GM12865 (cell line): ENCODE measurements at places on chromosomes 3 and 15.
A peak's percentile ranks its signal among the peaks of the same experiment; 100 is the strongest.

- DNase-seq: no peak
Measured at GRCh38 chr3:71542521-71543370, 40.8 kb downstream of the FOXP1 start.

DNA sequence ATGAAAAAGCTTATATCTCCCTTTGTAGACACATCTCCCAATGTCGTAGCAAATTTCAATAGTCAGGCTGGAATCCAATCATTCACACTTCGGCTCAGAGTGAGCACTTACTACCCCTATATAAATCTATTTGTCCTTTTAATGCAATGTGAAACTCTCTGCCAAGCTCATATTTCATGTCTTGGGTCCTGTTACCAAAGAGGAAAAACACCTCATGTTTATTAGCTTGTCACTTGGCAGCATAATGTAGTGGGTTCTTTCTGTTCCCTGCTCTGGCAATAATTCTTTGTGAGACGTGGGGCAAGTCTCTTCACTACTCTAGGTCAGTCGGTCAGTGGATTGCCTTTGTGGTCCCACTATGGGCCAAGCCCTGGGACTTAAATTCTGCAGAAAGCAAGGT is 107.1 kb downstream of the SRGAP3 start:
- no peak for DNase-seq

DNA sequence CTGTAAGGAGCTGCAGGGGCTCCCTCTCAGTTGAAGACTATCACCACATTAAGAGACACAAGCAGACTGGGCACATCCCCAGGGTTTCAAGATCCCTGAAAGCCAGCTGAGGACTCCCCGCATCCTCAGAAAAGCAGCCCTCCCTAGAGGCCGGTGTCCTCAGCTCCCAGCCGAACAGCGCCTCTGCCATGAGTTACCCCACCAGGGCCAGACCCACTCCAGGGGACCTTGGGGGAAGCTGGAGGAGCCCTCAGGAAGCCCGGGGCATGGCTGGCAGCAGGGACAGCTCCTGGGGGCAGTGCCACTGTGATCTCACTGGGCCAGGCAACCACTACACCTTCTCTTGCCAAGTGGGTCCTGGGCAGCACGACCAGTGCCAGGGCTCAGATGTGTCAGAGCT is 8.1 kb downstream of the KLF15 start:
- no peak for DNase-seq

GRCh38 chr3:30964612-30965011 is 70.2 kb upstream of the GADL1 start:
- peak; percentile 72 for DNase-seq

DNA sequence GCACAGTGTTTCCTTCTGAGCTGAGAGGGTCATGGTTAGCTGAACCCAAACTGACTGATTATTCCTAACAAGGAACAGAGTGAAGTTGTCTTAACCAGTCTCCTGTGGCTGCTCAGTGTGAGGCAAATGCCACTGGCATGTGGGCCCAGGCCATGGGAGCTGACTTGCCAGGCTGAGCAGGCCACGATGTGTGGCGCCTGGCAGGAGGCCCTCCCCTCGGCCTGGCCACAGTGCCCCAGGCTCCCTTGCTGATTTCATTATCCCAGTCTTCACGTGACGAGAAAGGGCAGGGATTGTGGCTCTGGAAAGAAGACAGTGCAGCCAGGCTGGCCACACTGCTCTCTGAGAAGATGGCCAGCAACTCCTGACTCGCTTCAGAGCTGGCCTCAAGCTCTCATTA is 58.8 kb downstream of the SLCO2A1 start:
- DNase-seq: no peak

GRCh38 chr3:14698601-14699244 is 23.8 kb downstream of the C3orf20 start:
- peak; percentile 25 for DNase-seq

GRCh38 chr3:180979961-180980360 is 9.6 kb downstream of the DNAJC19 start:
- DNase-seq: no peak

DNA sequence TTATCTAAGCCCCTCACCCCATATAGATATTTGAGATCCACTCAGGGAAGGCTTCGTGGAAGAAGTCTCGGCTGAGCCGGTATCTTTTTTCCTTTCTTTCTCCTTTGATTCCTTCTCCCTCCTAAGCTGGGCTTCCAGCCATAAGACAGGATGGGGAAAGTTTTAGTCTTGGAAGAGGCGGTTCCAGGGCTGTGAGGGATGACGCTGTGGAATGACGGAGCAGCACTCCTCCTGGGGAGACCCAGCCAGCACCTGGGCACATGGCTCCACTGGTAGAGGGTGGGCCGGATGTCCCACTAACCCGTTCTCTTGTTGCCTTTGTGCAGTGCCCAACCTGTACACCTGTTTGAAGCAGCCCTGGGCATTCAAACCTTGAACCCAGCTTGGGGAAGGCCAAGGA is 43.2 kb upstream of the FAM107A start:
- DNase-seq: no peak

- no peak for DNase-seq
Measured at GRCh38 chr3:189794518-189794917, 163.3 kb downstream of the TP63 start.

DNA sequence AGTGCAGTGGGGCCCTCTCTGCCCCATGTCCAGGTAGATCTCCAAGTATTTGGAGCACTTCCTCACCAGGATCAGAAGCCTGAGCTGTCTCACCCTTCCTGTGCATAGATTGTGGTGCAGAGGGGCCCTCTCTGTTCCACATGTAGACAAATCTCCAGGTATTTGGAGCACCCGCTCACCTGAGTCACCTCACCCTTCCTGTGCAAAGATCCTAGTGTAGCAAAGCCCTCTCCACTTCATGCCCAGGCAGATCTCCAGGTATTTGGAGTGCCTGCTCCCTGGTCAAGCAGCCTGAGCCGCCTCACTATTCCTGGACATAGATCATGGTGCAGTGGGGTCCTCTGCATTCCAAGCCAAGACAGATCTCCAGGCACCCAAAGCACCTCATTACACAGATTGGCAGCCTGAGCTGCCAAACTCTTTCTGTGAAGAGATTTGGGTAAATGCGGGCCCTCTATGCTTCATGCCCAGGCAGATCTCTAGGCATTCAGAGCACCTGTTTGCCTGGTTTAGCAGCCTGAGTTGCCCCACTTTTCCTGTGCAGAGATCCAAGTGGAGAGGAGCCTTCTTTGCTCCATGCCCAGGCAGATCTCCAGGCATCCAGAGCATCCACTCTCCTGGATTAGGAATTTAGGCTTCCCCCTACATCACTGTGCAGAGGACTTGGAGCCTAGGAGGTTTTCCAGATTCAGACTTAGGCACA is 249.8 kb downstream of the AGBL1 start:
- DNase-seq: no peak
